Sigmoid colon (tissue), 7 donors: ENCODE measurements at places on chromosomes 2 and 18. TPM values are rescaled to one million over a fixed set of nuclear protein-coding genes. Genes with fewer than 3 reads are reported as not detected.

The GAD1 gene
- not detected for total RNA-seq

The KIAA2012 gene
- total RNA-seq = 0.16 TPM

The MAPRE3 gene
- 9.9 TPM for total RNA-seq

The CRIM1 gene
- 57.4 TPM for total RNA-seq

DNA sequence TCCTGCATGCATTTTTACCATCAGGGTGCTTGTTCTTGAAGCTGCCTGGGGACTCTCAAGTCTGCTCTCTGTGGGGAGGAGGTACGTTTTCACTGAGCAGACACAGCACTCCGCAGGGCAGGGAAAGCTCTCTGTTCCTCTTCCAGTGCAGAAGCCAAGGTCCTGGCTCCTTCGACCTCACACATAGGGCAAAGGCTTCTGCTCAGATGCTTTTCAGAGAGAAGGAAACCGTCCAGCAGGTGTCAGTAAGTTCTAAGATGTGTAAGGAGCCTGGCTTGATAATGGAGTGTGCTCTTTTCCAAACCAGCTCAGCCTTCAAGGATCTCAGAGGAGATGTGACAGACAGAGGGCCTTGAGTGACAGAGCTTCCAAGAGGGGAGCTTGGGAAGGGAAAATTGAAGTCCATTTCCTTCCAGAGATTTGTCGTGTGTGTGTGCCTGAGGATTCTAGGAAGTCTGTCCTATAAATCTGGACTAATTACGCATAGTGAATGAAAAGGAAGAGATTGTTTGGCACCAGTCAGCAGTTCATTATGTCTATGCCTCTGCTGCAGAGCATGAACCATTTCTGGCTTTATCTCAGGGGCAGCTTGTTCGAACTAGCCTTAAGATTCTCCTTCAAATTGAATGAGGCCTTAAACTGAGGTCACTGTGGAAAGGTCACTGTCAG lies 67.3 kb upstream of the UPP2 start:
- no peak overlapping the region for H3K4me3 ChIP-seq
- no peaks in the 10 kb centered on the region for H3K4me1 ChIP-seq
- no peak overlapping the region for H3K27ac ChIP-seq
- H3K36me3 ChIP-seq = no peaks in the 10 kb centered on the region

DNA sequence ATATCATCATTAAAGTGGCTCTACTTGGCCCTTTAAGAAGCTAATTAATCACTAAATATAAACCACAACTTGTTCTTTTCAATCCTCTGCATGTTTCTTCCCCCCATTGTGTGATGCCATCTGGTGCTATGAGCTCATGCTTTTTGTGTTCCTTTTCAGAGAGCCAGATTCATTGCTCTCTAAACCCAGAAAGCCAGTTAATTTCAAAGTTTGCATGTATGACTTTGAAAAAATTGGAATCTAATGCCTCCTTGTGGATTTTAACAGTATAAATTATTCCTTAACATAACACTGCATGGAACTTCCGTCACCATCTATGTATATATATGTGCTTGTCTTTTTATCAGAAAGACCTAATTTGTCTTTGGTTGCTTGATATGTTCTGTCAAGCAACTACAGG lies 31.1 kb downstream of the TMEM178A start:
- H3K4me3 ChIP-seq = no peak overlapping the region
- peak overlapping the region; percentile 11 for H3K27ac ChIP-seq
- DNase-seq = no peak
- no peaks in the 10 kb centered on the region for H3K36me3 ChIP-seq
- H3K27me3 ChIP-seq = no peaks in the 10 kb centered on the region
- no peaks in the 10 kb centered on the region for H3K4me1 ChIP-seq
